Progenitor cell of endocrine pancreas (in vitro differentiated cells): ENCODE measurements at places on chromosomes 7 and 10.

DNA sequence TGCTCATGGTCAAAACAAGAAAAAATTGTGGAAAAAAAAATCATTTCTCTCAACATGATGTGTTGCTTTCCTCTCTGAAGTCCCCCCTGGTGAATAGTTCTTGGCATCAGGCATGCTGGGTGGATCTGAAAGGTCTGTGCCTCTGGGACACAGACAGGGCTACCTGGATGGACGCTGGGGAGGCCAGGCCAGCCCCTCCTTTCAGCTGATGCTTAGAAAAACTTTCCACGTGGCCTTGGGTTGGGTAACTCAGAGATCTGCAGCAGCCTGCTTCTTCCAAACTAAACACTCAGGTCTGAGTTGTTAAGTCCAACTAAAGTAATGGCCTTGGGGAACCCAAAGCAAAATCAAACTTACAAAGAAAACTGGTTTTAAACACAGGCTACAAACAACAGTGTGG is 113.0 kb downstream of the CCDC3 start:
- DNase-seq = no peak

DNA sequence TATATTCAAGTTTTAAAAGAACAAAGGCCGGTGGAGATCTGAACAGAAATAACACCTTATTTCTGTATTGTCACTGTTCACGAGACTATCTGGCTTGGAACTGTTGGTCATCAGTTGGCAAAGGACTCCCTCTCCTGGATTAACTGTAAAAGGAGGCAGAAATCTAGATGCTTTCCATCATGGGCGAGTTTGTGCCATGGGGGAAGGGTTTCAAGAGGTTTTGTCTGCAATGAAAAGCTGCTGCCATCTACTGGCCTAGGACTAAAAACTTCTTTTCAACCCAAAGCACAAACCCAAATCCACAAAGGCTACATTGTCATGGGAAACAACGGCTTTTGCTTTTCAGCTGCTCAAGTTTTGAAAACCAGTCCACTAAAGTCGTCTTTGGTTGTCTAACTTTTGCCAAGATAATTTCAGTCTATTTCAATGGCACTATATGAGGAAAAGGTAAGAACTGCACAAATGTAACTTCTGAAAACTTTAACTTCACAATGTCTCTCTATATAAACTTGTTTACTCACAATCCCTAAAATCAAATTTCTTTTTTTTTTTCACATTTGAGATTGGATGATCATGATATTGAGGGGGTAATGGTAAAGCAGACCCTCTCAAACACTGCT is 196.8 kb downstream of the SKAP2 start:
- peak; percentile 59 for DNase-seq

DNA sequence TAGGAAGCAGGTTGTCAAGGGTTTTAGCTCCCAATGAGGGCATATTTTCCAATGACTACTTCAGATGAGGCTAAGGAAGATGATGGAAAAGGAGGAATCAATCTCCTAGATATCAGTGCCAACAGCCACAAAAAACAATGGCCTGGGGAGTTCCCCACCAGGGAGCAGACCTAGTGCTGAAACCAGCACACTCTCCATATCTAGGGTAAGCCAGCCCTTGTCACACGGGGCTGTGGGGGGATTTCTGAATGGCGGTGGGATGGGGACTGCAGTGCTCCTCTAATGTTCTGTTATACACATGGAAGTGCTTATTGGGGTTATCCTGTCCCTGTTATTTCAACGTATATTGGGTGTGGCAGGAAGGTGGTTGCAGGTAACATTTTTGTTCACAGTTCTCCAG is 18.5 kb downstream of the EPC1 start:
- DNase-seq = no peak

DNA sequence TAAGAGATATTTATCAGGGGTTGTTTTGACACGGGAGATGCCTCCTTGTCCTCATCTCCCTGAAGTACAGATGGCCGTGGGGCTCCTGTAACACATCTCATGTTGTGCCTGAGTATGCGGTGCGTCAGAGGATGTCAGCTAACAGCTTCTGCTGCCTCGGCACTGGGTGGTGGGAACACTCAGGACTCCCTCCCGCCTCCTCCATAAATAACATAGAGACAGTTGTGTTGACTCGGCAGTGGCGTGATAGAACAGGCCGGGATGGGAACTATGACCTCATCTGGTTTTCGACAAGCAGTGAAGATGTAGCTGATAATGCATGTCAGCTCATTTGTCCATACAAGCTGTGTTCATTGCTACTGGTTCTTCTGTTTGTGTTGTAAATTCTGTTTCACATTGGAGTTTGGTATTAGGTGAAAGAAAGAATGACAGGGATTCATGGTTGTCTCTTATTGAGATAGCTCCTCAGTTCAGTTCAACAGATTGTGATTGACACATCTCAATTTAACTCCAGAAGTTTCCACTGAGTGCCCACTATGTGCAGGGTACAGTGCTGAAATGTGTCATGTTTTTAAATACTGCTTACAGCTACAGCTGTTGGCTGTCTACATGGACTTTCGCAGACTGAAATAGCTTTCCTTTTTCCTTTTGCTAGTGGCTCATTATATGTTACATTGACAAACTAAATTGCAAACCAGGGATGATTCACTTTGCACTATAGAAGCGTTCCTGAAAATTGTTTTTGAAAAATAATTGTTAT is 87.4 kb downstream of the CHN2 start:
- DNase-seq = no peak

GRCh38 chr10:34163075-34163905 is 651.8 kb downstream of the PARD3 start:
- DNase-seq = no peak

- no peak for DNase-seq
These were observed 4.1 kb upstream of the MMD2 start for GRCh38 chr7:4962872-4963775.

- DNase-seq = no peak
These were observed 153.5 kb downstream of the PIP4K2A start for GRCh38 chr10:22560913-22561239.

GRCh38 chr10:99536338-99537085 is 3.8 kb downstream of the NKX2-3 start:
- no peak for DNase-seq

DNA sequence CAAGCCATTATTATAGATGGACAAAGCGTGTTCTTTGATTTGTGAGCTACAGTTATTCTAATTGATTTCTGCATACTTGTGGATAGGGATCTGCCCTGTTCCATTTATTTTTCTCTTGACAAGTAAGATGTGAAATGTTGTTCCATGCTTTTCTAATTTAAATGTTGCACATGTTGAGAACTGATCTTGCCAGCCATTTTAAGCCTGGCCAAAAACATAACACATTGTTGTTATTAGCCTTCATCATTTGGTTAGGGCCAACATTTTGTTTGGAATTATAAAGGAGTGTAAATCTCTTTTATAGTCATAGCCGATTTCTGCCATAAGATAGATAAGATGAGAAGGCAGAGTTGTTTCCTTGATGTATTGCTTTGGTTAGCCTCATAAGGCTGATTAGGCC is 117.0 kb downstream of the WNT2 start:
- no peak for DNase-seq

- no peak for DNase-seq
These were observed 2.2 kb upstream of the DLX5 start for GRCh38 chr7:97026715-97027426.
